ENCODE measurements at places on chromosomes 4 and X.

- no peak for DNase-seq
These were observed 313.9 kb downstream of the FBXW7 start for GRCh38 chr4:152221816-152222516.

DNA sequence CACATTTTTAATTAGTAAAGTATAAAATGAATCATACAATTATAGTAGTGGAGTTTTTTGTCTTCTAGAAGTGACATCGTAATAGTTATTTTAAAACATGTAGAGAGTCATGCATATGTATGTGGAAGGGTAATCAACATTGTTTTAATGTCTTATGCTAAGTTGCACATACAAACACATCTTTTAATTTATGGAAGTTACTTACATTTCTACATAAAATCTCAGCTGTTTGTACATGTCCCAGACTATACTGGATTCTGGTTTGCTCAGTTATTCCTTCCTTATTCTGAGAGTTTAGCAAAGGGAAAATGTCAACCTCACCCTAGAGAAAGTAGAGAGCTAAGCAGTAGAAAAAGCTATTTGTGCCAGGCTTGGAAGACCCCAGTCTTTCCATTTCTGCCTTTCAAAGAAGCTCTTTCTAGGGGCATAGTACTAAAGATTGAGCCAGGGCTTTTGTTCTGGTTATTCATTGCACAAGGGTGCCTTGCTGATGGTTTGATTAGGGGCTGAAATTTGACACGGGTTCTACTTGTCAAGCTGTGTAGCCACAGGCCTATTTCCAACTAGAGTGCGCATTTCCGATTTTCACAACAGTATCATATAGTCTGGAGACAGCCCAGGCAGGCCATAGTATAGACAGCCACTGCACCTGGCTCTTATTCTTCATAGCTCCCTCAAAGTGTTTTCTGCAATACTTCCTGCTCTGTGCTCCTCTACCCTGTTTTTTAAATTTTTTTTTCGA lies 106.3 kb downstream of the RPA4 start:
- no peak for DNase-seq

- no peak for DNase-seq
These were observed 157.7 kb downstream of the SMIM20 start for GRCh38 chr4:26071688-26072087.

DNA sequence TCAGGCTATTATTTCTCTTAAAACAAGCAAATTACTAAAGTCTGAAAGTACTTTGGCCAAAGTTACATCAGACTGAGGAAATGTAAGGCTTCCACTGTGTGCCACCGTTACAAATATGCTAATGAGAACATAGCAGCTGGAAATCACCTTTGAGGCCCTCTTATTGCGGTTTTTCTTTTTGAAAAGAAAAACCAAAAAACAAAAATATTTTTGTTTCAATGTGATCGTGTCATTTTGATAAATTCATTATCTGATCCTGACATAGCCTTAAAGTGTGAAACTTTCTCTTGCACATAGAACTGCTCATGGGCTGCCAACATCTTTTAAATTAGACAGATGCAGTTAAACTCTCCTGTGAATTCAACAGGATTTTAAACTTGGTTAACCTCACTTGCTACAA lies 2.8 kb upstream of the TIFA start:
- DNase-seq = no peak

- no peak for DNase-seq
These were observed 44.2 kb upstream of the RHOH start for GRCh38 chr4:40152637-40153036.

- no peak for DNase-seq
These were observed 1676.4 kb downstream of the PCDH7 start for GRCh38 chr4:32396507-32397070.

DNA sequence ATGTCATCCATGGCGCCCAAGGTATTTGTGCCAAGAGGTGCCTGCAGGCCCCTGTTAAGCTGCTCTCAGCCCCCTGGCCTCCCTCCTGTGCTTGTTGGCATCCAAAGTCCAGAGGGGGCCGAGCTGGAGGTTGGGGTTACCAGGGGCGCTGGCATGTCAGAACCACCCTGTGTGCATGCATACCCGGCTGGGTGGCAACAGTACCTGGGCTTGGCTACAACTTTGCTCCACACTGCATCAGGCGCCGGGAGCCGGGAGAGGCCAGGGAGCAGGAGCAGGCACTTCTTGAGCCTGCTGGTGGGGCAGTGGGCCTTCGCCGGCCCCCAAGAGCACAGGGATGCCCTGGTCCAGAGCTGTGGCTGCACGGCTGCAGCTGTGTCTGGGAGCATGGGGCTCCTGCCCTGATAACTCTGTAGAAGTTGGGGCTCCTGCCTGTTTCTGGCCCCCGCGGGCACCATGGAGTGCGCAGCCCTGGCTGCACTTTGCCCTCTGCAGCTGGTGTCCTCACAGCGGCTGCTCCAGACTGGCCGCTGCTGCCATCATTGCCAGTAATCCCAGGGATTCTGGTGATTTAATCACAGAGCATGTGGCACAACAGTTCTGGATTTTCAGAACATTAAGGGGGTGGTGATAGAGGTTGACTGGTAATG lies 130.3 kb downstream of the ARHGAP10 start:
- DNase-seq = no peak

DNA sequence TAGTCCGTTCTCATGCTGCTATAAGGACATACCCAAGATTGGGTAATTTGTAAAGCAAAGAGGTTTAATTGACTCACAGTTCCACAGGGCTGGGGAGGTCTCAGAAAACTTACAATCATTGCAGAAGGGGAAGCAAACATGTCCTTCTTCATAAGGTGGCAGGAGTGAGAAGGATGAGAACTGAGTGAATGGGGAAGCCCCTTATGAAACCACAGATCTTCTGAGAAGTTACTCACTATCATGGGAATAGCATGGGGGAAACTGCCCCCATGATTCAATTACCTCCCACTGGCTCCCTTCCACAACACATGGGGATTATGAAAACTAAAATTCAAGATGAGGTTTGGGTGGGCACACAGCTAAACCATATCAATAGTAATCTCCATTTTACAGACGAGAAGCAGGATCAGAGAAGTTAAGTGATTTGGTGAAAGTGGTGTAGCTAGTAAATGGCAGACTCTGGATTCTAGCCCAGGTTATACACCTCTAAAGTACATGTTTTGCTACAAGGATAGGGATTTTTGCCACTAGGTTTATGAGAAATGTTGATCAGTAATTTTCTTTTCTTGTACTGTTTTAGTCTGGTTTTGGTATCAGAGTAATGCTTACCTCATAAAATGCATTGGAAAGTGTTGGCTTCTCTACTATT lies 47.3 kb upstream of the C1GALT1C1 start:
- DNase-seq = no peak

DNA sequence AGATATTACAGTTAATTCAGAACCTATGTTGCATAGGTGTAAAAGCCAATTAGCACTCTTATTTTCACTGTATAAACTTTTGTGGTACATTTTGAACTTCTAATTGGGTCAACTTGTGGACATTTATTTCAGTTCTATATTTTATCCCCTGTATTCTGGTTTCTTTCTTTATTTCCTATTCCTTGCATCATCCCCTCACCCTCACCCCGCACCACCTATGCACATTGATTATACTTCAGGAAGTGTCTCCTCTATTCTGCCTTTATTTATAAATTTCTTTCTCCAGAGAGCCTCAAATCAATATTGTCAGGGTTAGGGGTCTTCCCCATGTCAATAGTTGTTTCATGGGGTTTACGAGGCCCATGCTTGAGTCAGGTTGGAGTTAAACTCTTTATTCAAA lies 83.1 kb downstream of the TEX13C start:
- DNase-seq = no peak

DNA sequence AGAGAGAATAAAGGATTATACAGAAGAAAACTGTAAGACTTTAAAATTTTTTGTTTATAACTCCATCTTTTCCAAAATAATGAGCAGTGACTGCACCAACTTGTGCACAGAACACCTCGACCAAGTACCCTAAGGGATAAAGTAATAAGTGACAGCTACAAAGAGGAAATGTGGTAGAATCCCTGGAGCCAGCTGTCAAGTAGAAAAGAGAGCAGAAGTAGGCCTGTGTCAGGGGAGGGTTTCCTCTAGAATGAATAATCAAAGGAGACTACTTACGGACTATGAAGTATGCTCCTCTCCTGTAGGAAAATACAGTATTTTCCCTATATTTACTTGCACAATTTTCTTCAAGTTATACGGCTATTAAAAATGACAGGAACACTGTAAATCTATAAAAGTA lies 1.2 kb downstream of the EIF1AX start:
- no peak for DNase-seq

- DNase-seq = no peak
These were observed 115.1 kb downstream of the CAMK2D start for GRCh38 chr4:113646442-113646822.

DNA sequence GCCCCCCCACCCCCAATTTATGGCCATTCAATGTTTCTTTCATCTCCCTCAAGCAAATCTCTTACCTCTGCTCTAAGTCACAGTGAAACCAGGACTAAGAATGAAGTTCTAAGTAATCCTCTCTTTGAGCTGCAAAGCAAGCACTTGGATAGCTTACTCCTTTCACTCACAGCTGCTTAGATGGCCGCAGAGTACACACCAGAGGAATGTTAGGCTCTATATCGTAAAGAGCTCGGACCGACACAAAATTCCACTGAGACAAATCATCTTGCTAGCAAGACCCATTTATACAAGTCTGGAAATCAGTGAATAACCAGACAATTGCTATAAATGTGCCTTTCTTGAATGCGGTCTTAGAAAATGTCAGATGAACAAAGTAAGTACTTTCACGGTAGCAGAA lies 135.0 kb downstream of the IDS start:
- no peak for DNase-seq

DNA sequence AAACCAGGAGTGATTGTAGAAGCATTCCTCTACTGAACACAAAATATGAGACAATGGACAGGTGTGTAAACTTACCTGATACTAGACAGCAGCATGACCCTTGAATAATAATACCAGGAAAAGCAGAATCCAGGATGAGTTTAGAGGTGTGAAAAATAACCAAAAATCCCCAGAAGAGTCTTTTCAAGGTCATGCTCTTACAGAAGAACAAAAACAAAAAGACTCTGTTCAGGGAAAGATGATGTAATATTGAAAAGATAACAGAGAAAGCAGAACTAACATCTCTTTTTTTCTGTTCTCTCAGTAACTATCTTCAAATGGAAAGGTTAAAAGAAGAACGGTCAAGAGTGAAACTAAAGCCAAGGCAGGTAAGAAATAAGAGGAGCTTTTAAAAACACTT lies 14.0 kb upstream of the ARHGAP10 start:
- no peak for DNase-seq

DNA sequence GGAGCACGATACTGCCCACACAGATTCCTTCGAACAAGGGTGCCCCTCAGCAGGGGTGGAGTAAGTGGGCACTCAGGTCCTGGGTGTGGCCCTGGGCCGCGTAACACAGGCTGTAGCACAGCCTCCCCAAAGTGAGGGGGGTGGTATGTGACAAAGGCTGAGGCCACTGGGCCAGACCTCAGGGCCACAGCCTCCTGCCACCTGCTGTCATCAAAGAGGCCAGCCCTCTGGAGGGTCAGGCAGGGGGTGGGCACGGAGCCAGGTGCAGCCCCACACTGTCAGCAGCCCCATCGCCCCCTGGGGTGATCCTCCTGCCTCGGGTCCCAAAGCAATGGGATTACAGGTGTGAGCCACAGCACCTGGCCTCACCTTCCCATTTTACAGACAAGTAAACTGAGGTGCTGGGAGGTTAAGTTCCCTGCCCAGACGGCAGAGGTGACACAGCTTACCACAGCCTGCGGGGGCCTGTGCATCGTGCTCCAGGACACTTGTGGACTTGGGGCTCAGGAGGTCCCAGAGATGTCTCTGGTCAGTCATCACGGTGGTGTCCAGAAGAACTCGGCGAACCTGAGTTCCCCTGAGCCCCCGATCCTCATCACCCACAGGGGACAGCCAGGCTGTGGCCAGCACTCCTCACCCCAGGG lies 27.5 kb upstream of the MXD4 start:
- no peak for DNase-seq

DNA sequence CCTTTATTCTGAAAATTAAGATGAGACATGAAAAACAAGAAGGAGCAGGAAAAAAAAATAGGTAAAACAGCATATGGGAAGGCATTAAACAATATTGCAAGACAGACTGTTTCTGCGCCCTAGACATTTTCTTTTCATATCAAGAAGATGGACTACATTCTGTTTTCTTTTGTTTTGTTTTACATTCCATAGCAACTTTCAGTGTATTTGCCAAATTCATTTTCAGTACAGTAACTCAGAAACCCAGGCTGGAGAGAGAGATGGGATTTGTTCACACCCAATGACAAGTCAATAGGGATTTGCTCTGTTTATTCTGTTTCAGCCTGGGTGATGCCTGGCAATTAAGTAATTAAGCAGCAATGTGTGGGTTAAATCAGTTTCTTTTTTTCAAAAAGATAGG lies 892.8 kb upstream of the DIAPH2 start:
- DNase-seq = no peak

DNA sequence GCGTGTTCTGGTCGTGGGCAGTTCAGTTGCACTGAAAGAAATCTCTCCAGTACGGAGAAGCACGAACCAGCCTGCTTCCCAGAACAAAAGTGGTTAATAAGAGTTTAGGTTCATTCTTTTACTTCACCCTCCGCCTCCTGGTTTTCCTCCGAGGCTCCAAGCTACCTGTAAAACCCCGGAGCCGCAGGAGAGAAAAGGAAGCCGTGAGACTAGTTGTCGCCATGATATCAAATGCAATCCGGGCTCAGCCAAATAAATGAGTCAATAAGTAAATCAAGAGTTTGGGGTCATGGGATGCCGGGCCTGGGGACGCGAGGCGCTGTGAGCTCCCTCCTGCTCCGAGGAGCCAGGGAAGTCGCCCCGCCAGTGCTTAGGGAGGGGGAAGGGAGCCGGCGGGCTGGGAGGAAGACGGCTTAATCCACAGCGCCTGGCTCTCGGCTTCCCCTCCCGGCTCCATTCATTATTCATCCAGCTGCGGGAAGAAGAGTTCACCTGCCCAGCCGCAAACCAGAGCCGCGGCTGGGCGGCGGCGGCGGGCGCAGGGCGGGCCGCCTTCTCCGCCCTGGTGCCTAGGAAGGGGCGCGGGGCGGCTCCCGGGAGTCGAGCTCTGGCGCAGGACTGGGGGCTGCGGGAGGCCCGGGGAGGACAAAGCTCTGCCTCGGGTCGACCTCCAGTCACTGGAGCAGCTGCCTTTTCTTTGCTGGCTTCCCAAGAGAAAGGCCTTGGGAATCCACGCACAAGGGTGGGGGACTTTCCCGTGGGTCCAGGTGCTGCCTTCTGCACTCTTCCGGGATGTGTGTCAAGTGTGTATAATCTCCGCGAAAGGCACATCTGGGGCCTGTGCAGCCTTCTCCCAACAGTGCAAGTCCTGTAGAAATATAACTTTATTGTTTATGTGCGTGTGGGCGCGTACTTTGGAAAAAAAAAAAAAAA lies 1.7 kb downstream of the FRAS1 start:
- DNase-seq = no peak

DNA sequence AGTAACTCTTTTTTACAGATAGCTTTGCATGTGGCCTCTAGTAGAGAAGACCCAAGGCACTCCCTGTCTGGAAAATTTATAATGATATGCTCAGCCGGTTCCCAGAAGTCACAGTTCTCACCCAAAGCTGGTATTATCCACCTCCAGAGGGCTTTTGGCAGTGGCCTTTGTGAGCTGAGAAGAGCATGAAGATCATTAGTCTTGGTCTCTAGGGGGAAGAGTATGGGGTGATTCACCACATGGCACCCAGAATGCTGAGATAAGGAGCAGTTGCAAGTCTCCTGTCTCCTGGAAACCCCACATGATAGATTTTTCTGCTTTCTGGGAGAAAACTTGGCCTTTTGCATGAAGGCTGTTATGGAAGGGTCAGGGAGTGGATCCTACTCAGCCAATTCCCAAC lies 75.4 kb upstream of the PRPS1 start:
- no peak for DNase-seq

Measured in osteocyte (in vitro differentiated cells).